ENCODE measurements at places on chromosomes 1 and 21.

DNA sequence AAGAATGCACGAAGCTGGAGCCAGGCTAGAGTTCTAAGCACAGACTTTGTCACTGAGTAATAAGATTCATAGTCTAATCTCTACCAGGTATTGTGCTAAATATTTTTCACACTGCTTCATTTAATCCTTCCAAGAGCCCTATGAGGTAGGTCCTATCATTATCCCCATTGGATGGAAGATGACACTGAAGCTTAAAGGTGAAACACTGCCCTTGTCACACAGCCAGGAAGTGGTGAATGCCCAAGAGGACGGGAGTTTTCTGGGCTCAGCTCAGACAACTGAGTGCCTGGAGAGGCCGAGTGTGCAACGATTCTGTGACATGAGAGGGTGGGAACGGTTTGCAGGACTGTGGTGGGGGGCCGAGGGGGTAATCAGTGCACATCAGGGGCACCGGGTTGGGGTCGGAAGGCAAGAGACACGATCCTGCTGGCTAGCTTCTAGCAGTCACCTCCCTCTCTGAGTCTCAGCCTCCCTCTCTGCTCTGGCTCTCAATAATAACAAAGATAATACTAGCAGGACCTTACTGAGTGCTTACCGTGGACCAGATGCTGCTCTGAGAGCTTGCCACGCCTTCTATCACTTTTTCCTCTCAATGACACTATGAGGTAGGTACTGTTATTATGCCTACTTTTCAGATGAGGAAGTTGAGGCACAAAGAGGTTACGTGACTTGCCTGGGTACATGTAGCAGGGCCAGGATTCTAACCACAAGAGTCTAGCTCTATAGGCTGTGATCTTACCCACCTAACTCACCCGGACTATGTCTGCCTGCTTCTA, 12.4 kb downstream of the KCNQ4 start:
- no peak for DNase-seq

DNA sequence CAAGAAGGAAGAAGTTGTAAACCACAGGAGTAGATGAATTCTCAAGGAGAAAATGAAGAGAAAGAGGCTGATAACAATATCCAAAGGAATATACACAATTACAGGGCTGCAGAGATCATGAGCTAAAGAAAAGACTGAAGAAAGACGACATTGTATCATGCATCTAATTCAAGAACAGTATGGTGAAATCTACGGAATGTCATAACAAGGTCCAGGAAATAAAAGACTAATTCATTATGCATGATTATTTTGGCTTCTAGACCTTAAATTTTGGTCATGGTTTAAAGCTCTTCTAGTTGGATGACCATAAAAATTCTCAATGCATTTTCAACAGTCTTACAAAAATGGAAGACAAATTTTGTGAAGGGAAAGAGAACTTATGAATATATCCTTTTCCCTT, 71.7 kb downstream of the SH3GLB1 start:
- no peak for DNase-seq

DNA sequence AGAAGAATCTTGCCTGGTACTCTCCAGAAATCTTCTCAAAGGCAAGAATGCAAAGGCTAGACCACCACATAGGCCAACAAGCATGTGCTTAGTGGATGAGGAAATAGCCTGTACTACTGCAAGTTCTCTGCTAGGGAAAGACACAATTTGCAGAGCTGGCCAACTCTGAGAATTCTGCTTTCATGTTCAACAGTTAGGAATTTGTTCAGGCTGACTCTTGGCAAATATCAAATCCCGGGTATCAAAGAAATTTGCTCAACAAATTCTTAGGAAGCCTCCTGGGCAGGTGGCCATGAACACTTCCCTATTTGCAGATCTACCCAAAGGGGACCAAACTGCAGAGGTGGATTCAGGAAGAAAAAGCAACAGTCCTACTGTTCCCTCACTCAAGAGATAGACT, 15.0 kb upstream of the H3-3A start:
- DNase-seq: peak; percentile 72

- peak; percentile 96 for DNase-seq
Observed at GRCh38 chr21:35084869-35085268, 35.8 kb upstream of the RUNX1 start.

GRCh38 chr1:151993084-151993733, 450 bp downstream of the S100A10 start:
- DNase-seq: no peak
